ENCODE measurements at places on chromosomes 6 and 20.

DNA sequence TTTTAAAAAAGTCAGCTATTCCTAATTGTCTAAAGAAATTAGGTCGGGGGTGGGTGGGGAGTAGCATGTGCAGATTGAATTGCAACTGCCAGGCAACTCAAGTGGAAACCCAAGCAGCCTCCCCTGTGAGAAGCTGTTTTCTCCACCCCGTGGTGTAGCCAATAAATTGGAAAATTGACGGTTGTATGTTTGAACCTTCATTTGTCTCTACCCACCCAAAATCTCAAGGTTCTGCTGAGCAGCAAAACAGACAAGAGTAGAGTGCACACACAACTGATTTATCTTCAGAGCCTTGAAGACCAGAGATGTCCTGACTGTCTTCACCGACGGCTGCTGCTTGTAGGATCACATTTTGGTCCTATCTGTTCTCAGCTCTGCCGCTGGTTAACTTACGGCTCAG, 88.5 kb downstream of the DTD1 start:
- DNase-seq: no peak

DNA sequence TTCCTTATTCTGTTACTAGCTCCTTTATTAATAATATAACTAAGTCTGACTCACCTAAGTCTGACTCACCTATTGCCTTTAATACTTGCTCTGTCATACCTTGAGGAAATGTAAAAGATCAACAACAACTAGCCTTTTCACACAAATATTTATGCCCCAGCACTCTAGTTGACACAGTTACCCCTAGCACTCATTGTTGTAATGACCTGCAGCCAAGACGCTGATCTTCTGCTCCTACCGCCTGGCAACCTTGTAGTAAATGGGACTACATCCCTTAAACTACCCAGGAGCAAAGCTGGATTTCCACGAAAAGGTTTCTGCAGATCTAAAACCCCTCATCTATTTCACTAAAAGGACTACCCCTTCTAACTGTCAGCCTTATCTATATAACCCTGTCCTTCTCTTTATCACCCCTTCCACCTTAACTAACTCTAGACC, 90.0 kb downstream of the PLG start:
- no peak for DNase-seq

DNA sequence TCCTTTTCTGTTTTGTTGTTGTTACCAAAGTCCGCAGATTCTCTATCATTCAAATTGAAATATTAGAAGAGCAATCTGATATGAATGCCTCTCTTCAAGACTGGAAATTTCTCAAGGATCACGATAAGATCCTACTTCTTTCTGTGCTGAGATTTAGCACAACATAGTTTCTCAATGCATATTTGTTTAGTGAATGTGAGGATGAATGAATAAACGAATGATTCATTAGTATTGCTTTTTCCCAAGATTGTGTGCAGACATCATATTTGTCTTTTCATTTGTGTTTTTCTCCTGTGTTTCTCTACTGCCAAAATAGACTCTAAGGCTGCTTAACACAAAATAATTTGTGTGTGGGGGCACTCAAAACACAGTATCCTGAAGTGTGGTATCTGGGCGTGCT, 862.7 kb upstream of the MAP3K7 start:
- DNase-seq: no peak

DNA sequence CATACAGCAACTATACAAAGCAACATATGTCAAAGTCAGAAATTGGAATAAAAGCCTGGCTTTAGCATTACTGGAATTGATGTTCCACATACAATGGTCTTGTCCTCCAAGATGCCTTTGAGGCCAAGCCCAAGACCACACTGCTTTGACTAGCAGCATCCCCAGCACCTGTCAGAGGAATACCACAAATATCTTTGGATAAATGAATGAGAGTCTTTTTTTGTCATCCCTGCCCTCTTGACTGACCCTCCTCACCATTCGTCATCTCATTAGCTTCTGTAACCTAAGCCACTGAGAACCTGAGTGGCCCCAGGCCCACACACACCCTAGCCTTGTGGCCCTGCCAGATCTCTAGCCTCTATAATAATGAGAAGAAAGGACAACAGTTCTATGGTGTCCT, 48.5 kb downstream of the TNFRSF21 start:
- no peak for DNase-seq

- no peak for DNase-seq
These were observed 59.6 kb downstream of the PPP1R14C start for GRCh38 chr6:150202404-150202803.

All from heart right ventricle (tissue), 16 donors.